MM.1S (cell line): ENCODE measurements at places on chromosomes 1 and 21.

- no peak for DNase-seq
Measured at GRCh38 chr1:32014948-32015273, 1.2 kb downstream of the KHDRBS1 start.

DNA sequence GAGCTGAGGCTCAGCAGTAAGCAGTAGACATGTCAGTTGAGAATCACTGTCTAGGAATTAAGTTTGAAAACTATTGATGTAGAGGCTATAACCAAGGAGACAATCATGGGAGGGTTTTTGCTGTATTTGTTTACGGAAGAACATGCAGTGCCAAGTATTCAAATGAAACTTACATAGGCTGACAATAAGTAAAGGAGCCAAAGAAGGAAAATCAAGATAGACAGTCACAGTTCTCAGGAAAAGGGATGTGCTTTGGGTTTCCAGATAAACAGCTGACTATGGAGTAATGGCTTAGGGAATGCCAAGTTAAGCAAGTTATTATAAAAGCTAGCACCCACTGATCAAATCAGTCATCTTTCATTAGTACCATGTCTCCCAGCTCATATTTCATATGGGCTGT lies 21.5 kb downstream of the GNG12 start:
- DNase-seq, result no peak

- DNase-seq, result no peak
Measured at GRCh38 chr1:40317394-40318074, 448 bp upstream of the COL9A2 start.

- no peak for DNase-seq
Measured at GRCh38 chr1:37433171-37433570, 41.2 kb upstream of the ZC3H12A start.
